ENCODE measurements at places on chromosomes 7 and 10. TPM values are rescaled to one million over a fixed set of nuclear protein-coding genes. Genes with fewer than 3 reads are reported as not detected.

DNA sequence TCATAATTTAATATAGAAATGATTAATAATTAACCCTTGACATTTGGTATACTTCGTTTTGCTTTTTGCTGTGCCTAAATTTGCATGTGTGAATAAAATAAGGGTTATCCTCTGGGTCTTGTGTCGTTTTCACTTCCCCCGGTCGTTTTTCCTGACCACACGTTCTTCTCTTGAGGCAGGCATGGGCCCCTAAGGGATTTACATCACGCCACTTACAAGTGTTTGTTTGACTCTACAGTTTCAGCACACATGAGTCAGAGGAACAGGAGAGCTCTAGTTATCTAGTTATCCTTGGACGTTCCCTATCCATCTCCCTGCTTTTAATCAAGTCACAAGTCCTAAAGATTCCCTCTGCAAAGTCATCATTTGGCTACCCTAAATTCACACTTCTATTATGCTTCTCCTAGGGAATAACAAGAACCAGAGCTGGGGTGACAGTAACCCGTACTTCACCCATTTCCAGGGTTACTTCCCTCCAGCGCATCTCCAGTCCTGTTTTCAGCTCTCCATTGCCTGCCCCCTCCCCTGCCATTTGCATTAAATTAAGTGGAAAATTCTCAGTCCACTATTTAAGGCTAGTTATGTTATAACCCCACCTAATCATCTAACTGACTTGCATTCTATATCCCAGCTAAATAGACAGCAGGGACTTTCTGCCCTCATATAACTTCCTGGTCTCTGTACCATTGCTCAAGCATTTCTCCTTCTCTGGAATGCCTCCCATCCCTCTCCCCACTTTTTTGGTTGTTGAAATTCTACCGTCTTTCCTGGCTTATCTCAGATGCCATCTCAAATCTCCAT, 206.9 kb downstream of the PTEN start:
- peaks cover 33% of the 10 kb centered on the region for H3K4me1 ChIP-seq
- no peak overlapping the region for H3K27ac ChIP-seq
- H3K27me3 ChIP-seq: peaks cover 12% of the 10 kb centered on the region

STOX1 gene
- 1.1 TPM for total RNA-seq

- H3K27ac ChIP-seq: no peak overlapping the region
- peaks cover 48% of the 10 kb centered on the region for H3K27me3 ChIP-seq
- no peak overlapping the region for H3K4me3 ChIP-seq
- no peaks in the 10 kb centered on the region for H3K36me3 ChIP-seq
- DNase-seq: no peak
- peaks cover 24% of the 10 kb centered on the region for H3K4me1 ChIP-seq
Observed at GRCh38 chr7:24764972-24765744, 7.9 kb upstream of the GSDME start.

HYAL4 gene
- total RNA-seq: 0.54 TPM

All from activated CD4-positive, alpha-beta T cell treated with anti-CD3 and anti-CD28 coated beads, Interleukin-2, amount 10 ng/mL, durations not matched to agents 7 days and 5 days (primary cell).